Stimulated activated CD8-positive, alpha-beta memory T cell treated with anti-CD3 and anti-CD28 coated beads, Interleukin-15, amount 100 ng/mL, for 4 hours (primary cell): ENCODE measurements at places on chromosomes 4 and X.

GRCh38 chrX:139554376-139554775, 23.8 kb downstream of the F9 start:
- DNase-seq = no peak

DNA sequence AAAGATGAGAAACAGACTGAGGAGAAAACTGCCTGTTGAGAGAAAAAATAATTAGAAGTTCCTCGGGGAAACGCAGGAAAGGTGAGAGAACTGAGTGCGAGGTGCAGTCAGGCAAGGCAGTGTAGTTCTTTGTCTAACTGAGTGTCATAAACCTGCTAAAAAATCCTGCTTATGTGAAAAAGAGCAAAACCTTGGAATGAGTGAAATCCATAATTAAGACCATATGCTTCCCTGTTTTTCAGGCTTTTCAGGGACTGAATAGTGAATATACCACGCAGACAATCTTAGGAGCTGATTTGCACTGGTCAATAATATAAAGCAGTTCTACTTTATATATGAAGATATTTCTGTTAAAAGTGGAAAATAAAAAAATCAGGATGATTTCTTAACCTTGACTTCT, 104.9 kb downstream of the RASGEF1B start:
- DNase-seq = no peak

GRCh38 chr4:121140716-121141460, 23.2 kb downstream of the TNIP3 start:
- DNase-seq = no peak

GRCh38 chrX:107659768-107660167, 31.5 kb downstream of the PRPS1 start:
- no peak for DNase-seq

- no peak for DNase-seq
These were observed 56.3 kb downstream of the CYTL1 start for GRCh38 chr4:4962928-4963327.

GRCh38 chr4:152161676-152162330, 374.1 kb downstream of the FBXW7 start:
- DNase-seq = no peak

- DNase-seq = no peak
These were observed 215.5 kb upstream of the VEGFC start for GRCh38 chr4:177008071-177008835.

DNA sequence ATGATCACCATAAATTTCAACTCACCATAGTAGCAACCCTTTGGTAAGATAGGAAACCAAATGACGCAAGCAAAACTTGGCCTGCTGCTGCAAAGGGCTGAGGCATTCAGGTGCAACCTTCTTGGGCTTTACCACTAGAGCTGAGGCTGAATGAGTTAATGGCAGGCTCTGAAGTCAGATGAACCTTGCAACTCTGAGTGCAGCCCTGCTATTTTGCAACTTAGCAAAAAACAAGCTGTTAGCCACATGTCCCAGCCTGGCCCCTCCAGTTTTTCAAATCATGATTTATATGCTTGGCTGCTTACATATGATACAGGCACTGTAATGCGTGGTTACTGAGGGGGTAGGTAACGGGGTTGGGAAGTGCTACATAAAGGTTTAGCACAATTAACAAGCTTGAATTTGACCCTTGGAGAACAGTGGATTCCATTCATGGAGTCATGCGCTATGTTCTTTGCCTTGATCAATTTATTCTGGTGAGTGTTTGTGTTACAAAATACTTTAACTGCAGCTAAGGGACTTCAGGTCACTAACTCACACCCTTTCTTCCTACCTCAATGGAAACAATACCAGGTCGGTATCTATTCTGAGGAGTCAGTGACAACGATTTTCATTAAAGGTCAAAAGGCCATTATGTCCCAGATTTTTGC, 80.5 kb upstream of the PPARGC1A start:
- no peak for DNase-seq

DNA sequence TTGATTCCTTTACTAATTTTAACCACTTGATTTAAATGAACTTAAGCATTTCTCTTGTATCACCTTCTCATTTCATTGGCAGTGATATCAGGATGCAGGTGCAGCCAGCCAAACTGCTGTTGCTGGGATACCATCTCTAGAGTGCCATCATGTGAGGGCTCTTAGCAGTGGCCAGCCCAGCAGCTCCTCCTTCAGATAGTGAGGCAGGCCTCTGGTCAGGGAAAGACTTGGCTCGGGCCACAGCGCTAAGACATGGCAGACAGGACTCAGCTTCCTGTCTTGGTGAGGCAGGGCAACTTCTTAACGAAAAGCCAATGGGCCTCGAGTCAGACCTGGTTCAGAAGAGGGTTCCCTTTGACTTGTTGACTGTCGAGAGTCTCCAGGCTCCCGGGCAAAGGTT, 50.0 kb downstream of the NOP14 start:
- no peak for DNase-seq

DNA sequence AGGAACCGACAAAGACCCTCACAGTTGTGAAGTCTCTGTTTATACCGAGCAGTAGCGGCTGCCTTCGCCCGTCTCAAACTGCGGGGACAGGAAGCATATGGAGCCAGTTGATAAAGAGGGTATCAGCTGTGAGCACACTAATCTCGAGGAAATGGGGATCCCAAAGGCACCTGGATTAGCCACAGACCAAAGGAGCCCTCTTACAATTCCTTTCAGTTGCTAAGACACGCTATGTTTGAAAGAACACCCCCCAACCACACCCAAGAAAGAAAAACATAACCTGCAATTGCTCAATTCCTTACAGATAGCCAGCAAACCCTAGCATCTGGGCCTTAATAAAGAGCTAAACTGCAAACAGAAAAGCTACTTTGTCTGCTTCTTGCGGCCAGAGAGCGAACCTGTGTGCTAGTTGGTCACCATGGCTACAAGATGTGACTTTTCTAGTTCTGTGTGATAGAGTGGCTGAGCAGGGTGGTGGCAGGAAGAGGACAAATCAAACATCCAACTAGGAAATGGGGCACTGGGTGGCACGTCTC, 23.3 kb upstream of the CHRNA9 start:
- DNase-seq = no peak

GRCh38 chrX:114038358-114038757, 545.5 kb upstream of the HTR2C start:
- no peak for DNase-seq

DNA sequence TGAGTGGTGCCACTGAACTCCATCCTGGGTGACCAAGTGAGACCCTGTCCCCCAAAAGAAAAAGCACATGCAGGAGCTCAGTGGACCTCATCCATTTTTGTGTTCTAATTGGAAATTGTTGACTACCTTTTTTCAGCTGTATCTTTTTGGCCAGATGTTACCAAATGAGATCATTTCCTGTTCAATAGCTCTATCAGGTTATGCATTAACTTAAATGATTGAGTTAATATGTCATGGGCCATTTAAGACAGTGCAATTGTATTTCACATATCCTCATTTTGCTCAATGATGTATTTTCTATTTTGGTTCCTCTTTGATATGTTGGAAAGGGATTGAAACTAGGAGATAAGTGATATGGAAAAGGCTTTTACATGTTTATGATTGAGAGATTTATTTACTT, 26.2 kb upstream of the RHOH start:
- no peak for DNase-seq

GRCh38 chrX:56787734-56788152, 58.7 kb downstream of the NBDY start:
- no peak for DNase-seq

GRCh38 chr4:15420642-15421041, 7.2 kb upstream of the C1QTNF7 start:
- no peak for DNase-seq

- no peak for DNase-seq
These were observed 2.7 kb downstream of the SCML2 start for GRCh38 chrX:18351784-18352183.

DNA sequence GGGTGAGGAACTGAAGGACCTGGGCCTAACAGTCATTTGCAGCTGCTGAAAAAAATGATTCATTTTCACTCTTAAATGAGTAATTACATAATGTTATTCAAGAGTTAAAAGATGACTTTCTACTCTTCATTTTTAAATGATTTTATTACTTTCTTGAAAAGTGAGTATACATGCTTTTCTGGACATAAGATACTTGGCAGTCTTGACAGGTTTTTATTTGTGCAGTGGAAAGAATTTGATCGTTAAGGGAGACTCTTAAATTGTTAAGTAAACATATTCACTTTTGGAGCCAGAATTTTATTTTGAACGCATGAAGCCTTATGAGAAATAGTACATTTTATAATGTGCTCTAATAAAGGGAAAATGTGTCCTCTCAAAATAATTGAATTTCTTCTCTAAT, 245.7 kb downstream of the TENM3 start:
- no peak for DNase-seq

GRCh38 chrX:118780911-118781310, 42.7 kb upstream of the ZCCHC12 start:
- no peak for DNase-seq

GRCh38 chrX:136168929-136169735, 21.8 kb downstream of the FHL1 start:
- DNase-seq = no peak

DNA sequence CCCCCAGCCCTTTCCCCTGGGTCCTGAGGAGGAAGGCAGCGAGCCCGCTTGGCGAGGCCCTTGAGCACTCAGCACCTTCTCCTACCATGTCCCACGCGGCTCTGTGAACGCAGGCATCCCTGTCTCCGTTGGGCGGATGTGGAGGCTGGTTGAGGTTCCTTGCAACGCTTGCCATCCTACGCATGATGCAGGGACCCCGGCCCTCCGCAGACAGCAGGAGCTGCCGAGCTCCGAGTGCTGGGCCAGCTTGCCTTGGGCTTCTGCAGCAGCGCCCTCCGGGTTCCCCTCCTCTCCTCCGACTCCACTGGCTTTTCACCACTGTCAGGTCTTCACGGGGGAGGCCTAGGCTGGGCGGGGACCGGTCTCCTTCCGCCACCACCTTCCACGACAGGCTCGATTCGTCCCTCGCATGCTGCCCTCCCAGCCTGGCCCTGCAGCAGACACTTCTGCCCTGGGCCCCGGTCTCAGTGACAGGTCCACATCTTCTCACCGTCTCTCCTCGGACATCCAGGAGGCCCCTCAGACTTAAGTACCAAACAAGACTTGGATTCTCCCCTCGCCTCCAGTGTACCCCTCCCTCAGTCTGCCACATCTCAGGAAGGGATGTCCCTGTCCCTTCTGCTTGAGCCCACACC, 67.6 kb upstream of the HGFAC start:
- DNase-seq = no peak

DNA sequence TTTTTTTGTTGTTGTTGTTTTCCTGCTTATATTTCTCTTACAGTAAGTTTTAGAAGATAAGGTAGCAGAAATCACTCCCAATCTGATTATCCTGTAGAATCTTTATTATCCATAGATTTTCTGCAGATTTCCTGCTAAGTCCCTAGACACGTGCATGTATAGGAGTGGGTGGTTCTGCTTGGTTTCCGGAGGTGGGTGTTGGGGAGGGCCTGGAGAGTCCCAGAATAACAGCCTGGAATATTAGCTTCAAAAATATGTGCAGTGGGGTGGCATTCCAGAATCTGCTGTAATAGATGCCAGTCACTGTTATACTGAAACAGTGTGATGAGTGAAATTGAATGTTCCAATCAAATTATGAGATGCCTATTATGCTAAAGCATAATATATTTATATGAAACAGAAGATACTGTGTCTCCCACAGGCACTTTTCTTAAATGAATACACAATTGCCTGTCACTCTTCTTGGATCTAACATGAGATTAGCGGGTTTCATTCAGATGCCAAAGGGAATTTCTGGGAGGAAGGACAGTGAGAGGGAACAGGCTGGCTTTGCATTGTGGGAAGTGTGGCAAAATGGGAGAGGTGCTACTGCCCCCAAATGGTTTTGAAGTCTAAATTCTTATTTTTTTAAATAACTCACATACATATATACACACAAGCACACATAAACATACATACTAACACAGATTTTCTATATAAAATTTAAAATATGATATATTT, 37.6 kb downstream of the C4orf50 start:
- no peak for DNase-seq

GRCh38 chrX:31200430-31200829, 128.6 kb upstream of the FTHL17 start:
- no peak for DNase-seq

DNA sequence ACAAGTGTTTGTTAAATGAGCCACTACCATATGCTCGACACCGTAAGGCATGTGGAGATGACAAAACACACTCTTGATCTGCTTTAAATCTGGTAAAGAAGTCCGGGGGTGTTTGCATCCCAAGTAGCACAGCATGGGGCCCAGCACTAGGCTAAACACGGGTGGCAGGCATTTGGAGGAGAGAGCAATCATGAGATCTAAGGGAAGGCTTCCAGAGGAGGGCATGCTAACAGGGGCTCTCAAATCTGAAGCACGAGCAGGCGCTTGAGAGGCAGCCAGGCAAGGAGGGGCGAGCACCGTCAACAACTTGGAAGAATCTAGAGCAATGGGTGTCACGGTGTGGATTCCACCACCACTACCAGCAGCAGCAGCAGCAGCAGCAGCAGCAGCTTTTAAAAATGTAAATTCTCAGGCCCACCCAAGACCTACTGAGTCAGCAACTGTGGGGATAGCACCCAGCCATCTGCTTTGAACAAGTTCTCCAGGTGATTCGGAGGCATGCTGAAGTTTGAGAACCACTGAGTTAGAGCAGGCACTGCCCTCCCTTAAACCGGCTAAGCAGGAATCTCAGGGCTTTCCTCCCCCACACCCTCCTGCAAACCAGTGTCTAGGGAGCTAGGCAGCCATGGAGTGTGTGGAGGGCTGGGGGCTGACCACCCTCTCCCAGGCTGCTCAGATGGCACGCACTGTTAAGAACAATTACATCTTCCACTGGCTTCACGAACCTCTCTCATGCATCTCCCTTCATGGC, 70.2 kb upstream of the MAP3K15 start:
- DNase-seq = no peak

DNA sequence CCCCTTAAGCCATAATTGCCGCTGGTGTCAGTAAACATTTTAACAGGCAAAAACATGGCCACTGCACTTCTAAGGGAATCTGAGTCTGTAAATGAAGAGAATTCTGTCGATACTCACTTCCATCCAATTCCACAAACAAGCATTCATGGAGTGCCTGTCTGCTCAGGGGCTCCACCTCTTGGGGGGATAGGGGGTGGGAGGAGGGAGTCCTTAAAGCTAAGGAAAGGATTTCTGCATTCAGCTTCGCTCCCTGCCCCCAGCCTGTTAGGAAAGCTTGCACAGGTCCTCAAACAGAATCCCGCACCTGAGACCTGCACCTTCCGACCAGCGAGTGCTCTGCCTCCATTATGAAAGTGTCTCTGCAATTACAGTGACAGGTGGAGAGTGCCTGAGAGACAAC, 130.2 kb upstream of the KIT start:
- DNase-seq = no peak

DNA sequence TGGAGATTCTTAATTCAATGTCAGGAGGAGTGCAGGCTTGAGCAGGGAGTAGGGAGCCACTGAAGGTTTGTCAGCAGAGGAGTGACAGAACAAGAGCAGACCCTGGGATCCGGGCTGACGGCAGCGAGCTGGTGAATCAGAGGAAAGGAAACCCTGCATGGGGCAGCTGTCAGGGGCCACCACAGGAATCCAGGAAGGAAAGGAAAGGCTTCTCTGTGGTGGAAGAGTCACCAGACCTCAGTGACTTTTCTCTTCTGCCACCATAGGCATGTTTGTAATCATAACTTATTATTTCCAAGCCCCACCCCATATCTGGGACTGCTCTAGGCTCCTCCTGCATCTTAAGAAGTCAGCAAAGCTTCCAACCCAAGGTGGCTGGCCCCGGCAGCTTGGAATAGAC, 150.9 kb downstream of the BCOR start:
- DNase-seq = no peak
